AG09309 (cell line): ENCODE measurements at places on chromosomes 1 and 21.

DNA sequence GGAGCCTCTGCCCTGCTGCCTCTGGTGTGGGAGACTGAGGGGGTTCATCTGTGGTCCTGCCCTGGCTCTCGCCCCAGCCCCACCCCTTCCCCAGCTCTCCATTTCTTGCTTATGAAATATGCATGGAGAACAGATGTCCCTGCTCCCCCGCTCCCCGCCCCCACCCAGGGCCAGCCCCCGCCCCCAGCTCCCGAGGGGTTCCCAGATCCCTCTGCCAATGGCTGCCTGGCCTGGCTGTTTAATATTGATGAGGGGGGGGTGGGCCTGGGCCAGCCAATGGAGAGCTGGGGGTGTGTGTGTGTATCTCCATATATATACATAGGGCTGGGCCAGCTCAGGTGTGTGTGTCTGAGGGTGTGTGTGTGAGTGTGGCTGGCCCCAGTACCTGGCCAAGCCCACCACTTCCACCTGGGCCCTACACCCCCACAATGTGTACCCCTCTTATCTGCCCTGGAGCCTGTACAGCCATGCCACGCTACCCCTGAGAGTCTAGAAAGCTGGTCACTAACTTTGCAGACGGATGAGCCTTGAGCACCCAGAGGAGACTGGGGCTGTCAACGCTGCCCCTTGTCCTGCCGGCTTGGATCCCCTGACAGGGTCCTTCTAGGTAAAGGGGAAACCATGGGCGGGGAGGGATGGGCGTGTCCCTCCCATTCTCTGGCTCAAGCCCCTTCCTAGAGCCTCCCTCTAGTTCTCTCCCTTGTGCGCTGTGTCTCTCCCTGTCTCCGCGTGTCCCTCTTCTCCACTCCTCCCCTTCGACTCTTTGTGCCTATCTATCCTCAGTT, at the start of gene NHLH1:
NHLH1 (plus strand) TSS at position 341 of the 785 bp plus-strand sequence. CDS start 3,661 bp downstream, outside the sequence.
- no peak for DNase-seq

DNA sequence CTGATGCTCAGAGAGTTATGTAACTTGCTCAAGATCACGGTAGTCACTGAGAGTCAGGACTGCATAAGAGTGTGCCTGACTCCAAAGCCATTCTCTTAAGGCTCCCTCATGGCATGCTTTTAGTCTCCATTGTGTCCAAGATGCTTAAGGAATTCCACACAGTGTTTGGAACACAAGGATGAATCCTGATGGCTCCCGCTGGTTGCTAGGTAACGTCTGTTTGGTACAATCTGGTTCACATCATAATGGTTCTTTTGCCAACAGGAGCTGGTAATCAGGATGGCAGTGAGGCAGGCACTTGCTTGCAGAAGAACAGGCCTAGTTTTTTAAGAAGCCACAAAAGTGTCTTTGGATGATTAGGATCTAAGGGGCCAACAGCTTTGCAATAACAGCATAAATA, 436.5 kb upstream of the DAB1 start:
- DNase-seq: no peak

- no peak for DNase-seq
Measured at GRCh38 chr1:93313026-93313425, 32.7 kb upstream of the DR1 start.

DNA sequence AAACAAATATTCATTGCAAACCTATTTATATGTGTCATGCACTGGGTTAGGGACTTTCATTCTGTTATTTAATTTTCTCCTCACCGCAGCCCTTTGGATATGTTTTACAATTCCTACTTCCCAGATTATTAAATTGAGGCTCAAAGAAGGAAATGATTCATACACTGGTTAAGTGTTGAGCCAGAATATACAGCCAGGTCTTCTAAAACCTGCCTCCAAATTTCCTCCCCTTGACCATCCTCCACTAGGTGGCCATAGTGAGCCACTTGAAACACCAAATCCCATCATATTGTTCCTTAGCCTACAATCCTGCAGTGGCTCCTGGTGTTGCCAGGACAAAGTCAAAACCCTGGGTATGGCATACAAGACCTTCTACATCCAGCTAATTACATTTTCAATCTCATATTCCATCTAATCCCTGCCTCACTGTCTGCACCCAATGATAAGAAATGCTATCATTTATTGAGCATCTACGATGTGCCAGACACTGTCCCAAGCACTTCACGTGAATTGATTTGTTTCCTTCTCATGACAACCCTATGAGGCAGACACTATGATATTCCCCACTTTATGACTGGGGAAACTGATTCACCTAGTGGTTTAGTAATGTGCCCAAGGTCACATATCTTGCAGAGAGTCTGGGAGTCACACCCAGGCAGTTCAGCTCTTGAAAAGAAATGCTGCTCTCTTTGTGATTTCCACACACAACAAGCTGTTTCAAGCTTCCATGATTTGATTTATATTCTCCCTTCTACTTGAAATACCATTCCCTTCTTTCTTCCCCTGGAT, 23.6 kb upstream of the KIRREL1 start:
- peak; percentile 79 for DNase-seq

- no peak for DNase-seq
Measured at GRCh38 chr1:16491056-16491675, 22.9 kb downstream of the RNU1-1 start.

DNA sequence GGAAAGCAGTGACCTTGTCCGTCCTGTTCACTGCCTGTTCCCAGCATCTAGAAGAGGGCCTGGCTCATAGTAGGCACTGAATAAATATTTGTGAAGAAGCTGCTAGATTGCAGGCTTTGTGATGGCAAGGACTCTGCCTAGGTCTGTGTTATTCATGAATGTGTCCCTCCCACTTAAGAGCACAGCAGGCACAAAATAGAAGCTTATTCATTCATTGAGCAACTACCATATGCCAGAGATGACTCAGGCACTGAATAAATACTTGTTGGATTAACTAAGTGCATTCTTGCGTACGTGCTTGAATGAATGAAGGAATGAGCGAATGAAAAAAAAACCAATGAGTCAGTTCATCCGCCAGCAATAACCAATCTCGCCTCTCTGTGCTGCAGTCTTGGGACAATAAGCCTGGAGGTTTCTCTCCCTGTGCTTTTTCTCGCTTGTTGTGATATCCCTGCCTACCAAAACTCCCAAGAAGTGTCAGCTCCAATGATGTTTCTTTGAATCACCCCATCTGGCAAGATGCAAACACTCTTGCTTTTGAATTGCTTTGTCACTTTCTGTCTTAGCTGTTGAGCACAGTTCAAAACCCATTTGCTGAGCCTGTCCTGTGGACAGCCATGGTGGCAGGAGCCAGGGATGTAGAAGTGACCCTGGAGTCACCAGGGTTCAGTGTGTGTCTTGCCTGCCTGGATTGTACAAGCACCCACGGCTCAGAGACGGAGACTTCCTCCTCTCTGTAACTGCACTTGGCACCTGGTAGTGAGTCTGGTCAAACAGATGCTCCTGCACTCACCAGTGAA, 143.9 kb downstream of the KAZN start:
- peak; percentile 97 for DNase-seq

DNA sequence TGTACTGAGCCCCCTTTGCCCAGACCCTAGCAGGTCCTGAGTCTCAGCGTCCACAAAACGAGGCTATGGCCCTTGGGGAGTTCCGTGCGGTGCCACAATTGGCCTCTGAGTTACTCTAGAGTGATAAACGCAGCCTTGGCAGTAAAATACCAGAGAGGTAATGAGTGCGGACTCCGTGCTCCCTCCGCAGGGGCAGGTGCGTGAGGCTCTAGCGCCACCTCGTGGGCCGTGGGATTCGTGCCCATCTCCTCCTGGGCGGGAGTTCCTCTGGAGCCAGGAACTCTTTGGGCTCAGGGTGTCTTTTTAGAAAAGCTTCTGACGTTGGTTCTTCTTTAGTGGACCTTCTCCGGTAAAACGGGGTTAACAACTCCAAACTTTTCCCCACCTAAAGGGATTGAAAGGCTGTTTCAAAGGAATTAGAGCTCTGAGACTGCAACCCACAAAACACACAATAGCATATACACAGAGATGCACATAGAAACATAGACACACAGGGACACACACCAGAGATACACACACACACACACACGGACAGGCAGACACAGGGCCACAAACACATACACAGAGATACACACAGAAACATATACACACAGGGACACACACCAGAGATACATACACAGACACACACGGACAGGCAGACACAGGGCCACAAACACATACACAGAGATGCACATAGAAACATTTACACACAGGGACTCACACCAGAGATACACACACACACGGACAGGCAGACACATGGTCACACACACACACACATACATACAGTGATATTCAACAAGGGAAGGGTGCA, 99.4 kb downstream of the KCNJ15 start:
- DNase-seq: no peak

- no peak for DNase-seq
Measured at GRCh38 chr1:186923486-186923885, 94.7 kb downstream of the PLA2G4A start.
